ENCODE measurements at places on chromosomes 12 and 14.

GRCh38 chr12:3236345-3237187 lies 159.4 kb downstream of the TSPAN9 start:
- peak; percentile 86 for ATAC-seq

DNA sequence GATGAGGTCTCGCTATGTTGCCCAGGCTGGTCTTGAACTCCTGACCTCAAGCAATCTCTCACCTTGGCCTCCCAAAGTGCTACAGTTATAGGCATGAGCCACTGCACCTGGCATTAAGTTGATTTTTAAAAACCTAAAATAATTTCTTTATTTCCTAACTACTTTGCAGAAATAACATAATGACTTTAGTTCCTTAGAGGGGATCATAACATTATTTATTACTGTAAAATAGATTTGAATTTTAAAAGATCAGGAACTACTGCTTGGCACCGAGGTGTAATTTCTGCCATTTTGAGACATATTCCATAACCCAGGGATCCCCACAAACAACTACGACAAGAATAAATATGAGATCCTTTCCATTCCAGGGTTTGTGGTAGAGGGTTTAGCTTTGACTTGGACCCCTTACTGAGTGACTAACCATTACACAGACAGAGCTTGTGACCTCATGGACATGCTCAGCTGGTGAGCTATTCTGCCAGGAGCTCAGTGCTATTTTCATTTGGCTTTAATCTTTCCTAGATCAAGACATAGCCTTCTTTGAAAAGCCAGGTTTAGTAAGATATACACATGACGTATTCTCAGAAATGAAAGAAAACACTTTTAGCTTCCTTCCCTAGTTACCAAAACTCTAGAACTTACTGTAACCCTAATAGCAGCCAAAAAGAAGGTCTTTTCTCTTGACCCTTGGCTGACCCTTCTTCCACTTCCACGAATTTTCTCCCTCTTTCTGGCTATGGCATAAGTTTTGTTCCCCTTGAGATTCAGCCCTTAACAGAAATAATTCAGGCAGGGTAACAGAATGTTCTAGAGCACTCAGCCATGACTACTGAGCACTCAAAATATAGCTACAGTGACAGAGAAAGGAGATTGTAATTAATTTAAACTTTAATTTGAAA lies 75.1 kb upstream of the NUDT4 start:
- peak; percentile 28 for ATAC-seq

DNA sequence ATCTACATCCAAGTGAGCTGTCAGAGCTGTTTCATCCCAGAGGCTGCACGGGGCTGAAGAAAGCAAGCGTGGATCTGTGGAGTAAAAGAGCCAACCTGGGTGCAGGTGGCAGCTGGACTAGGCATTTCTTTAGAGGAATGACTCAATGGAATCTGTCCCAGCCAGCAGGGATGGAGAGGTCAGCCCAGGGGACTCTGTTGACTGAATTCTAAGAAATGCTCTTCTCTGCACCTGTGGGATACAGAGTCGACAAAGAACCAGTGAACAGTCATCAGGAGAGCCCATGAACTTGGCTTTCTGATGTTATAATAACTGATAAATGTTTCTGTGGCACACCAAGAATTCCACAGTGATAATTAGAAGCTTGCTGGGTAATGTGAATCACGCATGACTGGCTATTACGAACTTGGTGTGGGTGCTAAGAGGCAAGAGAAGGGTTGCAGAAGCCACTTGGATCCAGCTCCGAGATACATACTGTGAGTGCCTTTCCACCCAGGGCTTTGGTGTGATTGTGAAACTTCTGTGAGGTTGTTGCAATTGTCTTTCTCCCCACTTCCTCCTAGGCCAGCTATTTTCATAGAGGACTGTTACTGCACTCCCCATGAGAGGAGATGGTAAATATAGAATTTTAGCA lies 16.2 kb downstream of the PYGL start:
- ATAC-seq: no peak

DNA sequence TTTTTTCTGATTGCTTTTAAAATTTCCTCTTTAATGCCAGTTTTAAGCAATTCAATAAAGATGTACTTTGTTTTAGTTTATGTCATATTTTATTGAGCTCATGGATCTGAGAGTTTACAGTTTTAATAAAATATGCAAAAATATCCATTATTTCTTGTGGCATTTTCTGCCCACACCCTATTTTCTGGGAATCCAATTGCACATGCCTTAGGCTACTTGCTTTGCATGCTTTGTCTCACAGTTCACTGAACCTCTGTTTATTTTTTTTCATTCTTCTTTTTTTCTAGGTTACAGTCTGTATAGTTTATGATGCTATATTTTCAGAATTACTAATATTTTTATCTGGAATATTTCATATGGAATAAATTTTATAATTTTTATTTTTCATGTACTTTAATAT lies 1258.0 kb downstream of the FSCB start:
- ATAC-seq: no peak

GRCh38 chr14:55128386-55129085 lies 516 bp upstream of the LGALS3 start:
- no peak for ATAC-seq

DNA sequence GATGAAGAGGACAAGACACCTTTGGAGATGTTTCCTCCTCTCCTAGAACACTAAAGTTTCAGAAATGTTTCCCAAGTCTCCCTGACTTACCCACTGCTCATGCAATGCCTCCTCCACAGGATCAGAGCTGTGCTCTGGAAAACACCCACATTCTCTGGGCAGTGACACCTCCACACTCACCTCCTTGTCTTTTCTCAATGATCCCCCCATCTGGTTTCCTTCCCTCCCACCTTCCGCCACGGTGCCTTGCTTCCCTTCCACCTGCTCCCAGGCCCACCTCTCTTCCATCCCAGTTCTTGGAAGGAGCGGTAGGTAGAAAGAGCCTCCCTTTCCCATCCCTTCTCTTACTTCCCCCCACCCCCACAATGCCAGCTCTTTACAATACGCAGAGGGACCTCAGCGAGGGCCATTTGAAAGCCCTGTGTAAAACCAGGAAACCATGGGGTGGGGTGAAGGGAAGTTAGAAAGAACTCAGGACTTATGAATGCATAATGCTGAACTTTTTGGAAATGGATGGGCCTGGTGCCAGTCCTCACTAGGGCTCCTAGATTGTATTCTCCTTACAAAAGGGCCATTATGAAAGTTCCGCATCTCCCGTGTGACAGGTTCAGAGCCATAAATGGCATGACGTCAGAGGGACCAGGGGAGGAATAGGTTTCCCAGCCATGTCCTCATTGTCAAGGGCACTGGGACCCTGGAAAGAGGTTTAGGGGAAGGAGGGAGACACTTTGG lies 12.8 kb downstream of the FBLN5 start:
- no peak for ATAC-seq

DNA sequence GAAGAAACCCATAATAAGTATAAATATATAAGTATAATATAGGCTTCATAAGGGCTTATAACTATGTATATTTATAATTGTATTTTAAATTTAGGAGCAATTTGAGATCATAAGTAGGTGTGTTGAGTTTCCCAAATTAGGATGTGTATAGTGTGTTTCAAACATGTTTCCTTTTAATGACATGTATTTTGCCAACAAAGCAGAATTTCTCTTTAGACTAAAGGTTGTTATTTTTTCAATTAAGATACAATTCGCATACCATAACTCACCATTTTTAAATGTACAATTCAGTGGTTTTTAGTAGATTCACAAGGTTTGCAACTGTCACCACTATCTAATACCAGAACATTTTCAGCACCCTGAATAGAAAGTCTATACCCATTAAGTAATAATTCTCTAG lies 7.7 kb upstream of the ARL1 start:
- ATAC-seq: no peak

DNA sequence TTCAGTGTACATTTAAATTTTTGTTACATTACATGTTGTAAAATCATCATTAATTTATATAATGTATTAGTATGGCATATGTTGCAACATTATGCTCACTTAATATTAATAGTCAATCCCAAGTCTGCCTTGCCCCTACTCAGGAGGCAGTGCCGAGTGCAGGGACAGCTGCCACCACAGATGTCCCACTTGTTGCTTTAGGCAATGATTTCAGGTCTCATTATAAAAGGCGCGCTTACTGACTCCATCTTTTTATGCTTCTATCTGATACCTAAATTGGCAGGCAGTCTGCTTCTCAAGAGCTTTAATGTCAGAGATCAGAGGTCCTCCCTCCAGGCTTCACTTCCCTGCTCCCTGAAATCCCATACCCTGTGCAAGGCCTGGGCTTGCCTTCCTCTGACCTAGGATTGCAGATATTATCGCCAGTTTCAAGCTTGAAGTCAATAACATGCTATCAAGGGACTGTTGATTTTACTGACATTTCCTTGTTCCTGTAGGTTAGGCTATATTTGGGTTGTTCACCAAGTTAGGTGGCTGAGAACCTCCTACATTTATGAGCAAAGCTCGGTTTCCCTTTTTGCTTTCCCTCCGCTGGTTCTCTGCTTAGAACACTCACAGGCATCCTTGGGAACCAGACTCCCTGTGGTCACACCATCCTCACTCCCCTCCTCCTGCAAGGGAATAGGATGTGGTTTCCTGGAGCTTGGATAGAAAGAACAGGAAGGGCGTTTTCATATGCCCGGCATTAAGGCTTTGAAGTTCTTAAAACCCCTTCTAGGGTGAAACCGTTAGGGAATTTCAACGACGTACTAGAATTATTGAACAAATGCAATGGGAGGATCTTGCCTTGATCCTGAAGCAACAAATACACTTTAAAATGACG lies 208.4 kb upstream of the FKBP4 start:
- ATAC-seq: no peak

DNA sequence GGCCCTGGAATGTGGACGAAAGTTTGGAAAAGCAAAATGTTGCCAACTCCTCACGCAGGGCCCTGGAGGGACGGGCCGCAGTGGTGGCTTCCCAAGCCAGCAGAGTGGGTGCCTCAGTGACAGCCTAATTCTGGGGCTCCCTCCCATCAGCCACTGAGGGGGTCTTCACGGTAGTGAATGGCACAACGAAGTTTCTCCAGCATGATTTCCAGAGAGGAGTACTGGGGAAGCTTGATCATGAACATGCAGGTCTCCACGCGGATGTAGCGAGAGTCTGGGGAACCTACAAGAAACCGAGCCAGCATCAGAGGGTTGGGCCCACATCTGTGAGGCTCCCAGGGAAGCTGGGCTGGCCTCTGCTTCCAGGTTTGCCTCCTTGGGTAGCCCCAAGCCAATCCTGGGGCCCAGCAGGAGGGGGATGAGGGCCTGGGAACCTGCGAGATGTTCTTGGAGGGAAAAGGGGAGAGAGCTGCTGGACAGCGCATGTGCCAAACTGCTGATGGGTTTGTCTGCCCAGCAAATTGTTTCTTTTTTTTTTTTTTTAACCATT lies 37.0 kb downstream of the TRAFD1 start:
- no peak for ATAC-seq

All from esophagus mucosa (tissue), 1 donor.